Sciatic nerve (tissue), 2 donors: ENCODE measurements at places on chromosomes 6 and 20. TPM values are rescaled to one million over a fixed set of nuclear protein-coding genes. Genes with fewer than 3 reads are reported as not detected.

- peak; percentile 14 for DNase-seq
These were observed 205.4 kb upstream of the CST7 start for GRCh38 chr20:24743641-24744040.

DNA sequence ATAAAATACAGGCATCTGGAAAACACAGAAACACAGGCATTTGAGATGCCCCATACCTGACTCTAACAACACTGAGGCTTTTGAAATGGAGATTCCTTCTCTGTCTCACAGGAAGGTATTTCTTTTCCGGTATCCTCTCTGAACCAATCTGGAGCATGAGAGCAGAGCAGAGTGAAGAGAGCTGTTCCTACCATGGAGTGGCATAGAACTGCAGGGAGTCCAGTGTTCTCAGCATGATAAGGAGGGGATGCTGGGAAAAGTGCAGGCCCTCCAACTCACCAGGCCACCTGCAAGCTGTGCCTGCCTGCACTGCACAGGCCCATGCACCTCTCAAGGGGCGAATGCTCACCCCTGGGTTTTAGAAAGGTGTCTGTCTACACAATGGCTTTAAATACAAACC is 89.2 kb downstream of the FOXA2 start:
- no peak for DNase-seq

The TINAG gene
- total RNA-seq, result 0.31 TPM

The CTAGE9 gene
- total RNA-seq, result not detected

The RNF5 gene
- total RNA-seq, result 63.8 TPM
